ENCODE measurements at places on chromosomes 4 and X.

- no peak for DNase-seq
Measured at GRCh38 chr4:14752341-14753046, 249.8 kb upstream of the CPEB2 start.

- no peak for DNase-seq
Measured at GRCh38 chr4:173076903-173077634, 91.5 kb upstream of the GALNT7 start.

- DNase-seq, result no peak
Measured at GRCh38 chr4:148649652-148650331, 207.6 kb upstream of the NR3C2 start.

GRCh38 chrX:8405631-8406030 lies 59.0 kb upstream of the VCX3B start:
- DNase-seq, result no peak

- DNase-seq, result no peak
Measured at GRCh38 chr4:152965611-152966010, 29.5 kb downstream of the FHDC1 start.

DNA sequence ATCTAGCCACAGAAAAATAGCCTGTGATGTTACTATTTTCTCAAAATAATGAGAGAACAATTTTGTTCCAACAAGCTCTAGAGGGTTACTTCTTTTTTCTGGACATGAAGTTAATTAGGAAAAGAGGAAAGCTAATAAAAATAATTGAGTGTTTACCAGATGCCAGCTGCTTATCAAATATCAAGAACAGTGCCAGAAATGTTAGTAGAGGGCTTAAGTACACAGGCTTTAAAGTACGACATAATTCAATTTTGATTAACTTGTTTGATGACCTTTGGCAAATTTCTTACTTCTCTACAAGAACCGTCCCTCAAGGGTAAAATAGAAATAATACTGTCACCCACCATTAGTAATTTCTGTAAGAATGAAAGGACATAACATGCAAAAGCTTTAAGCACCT lies 977.0 kb downstream of the FSTL5 start:
- DNase-seq, result no peak

GRCh38 chr4:147689067-147689466 lies 5.1 kb upstream of the PRMT9 start:
- DNase-seq, result no peak

GRCh38 chr4:124329134-124329533 lies 383.4 kb downstream of the ANKRD50 start:
- no peak for DNase-seq

DNA sequence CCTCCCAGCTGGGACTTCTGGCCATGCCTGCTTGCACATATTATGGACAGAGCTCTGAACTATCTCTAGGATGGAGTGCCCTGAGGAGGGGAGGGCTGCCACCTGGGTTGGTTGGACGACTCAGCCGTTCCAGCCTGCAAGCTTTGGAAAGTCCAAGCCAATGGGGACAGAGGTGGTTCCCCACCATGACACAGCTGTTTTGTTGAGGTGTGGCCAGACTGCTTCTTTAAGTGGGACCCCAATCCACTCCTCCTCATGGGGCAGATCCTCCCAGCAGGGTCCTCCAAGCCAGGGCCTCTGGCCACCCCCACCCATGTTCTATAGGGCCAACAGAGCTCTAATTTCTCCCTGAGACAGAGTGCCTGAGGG lies 22.7 kb downstream of the F8A3 start:
- no peak for DNase-seq

GRCh38 chr4:109462297-109462696 lies 28.7 kb downstream of the SEC24B start:
- no peak for DNase-seq

DNA sequence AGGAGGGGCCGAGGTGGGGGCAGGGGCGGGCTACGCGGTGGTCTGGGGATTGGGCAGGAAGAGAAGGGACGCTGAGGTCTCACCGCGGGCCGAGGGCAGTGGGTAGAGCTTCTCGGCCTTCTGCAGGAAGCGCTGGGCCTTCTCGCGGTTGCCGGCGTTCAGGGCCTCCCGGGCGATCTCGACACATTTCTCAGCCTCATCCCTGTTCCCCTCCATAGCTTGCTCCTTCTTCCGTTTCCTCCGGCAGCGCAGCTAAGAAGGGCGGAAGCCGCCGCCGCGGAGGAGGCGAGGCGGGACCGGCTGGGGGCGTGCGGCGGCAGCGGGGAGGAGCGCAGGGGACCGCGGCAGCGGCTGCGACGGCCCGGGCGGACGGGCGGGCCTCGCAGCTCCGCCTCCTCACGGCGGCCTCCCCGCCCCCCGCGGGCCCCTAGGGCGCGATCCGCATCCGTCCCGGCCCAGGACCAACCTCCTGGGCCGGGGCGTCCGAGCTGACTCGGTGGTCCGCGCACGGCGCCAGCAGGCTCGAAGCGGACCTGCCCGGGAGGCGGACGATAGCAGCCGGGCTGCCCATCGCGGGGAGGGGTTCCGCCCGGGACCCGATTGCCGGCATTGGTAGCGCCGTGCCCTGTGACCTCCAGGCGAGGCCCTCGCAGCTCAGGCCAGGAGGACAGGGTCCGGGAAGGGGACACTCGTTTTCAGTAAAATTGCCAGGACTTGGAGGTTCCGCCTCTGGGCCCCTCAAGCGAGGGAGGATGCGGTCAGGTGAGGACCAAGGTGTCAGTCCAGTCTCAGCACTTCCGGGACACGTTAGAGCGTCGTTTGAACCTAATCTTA lies at the start of gene DNAJB14:
Gene DNAJB14 (minus strand): TSS at position 263 of the 834 bp plus-strand sequence. CDS start 47 bp downstream, at position 216.
- DNase-seq, result no peak

DNA sequence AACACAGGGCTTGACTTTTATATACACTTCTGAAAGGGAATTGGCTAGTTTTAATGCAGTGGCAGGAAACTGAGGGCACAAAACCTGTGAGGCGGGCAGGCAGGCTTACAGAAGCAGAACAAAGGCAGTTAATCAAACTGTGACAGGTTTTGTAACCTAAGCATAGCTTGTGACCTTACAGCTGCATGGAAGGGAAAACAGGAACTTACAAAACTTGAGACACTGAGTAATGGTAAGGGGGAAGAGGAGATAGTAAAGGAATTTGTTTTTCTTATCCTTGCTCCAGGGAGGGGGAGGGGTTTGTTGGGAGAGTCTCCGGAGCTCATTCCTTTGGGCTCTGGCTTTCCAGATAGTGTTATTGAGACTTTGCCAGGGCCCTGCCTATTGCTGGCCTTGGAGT lies 55.6 kb downstream of the SLITRK4 start:
- DNase-seq, result peak; percentile 9

GRCh38 chr4:89929425-89930159 lies 34.9 kb downstream of the MMRN1 start:
- no peak for DNase-seq

DNA sequence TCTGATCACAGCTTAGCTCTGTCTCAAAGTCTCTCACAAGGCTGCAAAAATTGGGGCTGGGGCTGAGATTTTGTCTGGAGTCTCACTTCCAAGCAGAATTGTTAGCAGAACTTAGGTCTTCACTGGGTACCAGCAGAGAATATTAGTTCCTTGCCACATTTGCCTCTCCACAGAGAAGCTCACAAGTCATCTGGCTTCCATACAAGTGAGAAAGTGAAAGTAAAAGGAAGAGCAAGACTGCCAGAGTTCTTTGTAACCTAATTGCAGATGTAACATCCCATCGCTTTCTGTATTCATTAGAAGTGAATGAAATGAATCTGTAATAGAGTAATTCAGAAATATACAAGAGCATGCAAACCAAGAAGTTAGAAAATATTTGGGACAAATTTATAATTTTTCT lies 624.1 kb upstream of the GNPDA2 start:
- DNase-seq, result no peak

- DNase-seq, result no peak
Measured at GRCh38 chr4:58553679-58554078, 1443.5 kb upstream of the IGFBP7 start.

- DNase-seq, result no peak
Measured at GRCh38 chr4:89365776-89366175, 58.2 kb upstream of the GPRIN3 start.

DNA sequence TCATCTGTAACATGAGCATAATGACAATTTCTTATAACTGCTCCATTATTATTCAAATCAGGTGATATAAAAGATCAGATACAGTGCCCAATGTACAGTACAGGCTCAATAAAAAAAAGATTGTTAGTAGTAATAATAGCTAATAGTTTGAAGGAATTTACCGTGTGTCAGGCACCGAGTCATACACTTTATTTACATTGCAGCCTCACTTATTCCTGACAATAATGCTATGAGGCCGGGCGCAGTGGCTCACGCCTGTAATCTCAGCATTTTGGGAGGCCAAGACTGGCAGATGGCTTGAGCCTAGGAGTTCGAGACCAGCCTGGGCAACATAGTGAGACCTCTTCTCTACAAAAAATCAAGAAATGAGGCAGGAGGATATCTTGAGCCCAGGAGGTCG lies 10.1 kb upstream of the MAP7D3 start:
- DNase-seq, result no peak

GRCh38 chr4:20983763-20984575 lies 283.7 kb downstream of the PACRGL start:
- no peak for DNase-seq

DNA sequence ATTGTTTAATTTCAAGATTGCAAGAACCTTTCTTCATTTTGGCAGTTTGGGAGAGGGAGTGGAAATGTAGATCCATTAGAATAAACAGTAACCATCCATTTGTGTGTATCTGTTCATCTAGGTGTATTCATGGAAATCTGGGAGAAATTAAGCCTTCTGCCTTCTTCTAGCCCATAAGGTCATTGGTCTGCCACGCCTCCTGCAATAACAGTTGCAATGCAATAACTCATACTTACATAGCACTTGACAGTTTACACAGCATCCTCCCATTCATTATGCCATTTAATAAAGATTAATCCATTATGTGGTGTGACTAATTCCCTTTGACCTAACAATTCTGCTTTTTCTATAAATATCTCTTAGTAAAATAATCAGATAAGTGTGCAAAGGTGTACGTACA lies 42.6 kb downstream of the SHROOM4 start:
- no peak for DNase-seq
